ENCODE measurements at places on chromosomes 16 and 17. TPM values are rescaled to one million over a fixed set of nuclear protein-coding genes. Genes with fewer than 3 reads are reported as not detected.

DNA sequence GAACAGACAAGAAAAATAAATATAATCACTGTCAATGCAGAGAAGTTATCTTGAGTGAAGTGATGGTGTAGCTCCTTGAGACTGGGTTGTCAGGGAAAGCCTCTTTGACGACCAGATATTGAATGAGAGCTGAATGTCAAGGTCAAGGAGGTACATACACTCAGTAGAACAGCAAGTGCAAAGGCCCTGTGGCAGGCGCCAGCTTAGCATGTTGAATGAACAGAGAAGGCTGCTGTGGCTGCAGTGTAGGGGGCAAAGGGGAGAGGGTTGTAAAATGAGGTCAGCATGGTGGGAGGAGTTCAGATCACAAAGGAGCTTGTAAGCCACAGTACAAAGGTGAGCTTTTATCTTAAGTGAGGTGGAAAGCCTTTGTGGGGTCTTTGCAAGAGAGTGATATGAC lies 111.5 kb downstream of the ZFHX3 start:
- DNase-seq = no peak

GRCh38 chr17:79041723-79042420 lies 17.9 kb downstream of the C1QTNF1 start:
- DNase-seq = no peak

The C17orf50 gene
- not detected for total RNA-seq

The KRT32 gene
- 0.72 TPM for total RNA-seq

The HEATR9 gene
- total RNA-seq = not detected

DNA sequence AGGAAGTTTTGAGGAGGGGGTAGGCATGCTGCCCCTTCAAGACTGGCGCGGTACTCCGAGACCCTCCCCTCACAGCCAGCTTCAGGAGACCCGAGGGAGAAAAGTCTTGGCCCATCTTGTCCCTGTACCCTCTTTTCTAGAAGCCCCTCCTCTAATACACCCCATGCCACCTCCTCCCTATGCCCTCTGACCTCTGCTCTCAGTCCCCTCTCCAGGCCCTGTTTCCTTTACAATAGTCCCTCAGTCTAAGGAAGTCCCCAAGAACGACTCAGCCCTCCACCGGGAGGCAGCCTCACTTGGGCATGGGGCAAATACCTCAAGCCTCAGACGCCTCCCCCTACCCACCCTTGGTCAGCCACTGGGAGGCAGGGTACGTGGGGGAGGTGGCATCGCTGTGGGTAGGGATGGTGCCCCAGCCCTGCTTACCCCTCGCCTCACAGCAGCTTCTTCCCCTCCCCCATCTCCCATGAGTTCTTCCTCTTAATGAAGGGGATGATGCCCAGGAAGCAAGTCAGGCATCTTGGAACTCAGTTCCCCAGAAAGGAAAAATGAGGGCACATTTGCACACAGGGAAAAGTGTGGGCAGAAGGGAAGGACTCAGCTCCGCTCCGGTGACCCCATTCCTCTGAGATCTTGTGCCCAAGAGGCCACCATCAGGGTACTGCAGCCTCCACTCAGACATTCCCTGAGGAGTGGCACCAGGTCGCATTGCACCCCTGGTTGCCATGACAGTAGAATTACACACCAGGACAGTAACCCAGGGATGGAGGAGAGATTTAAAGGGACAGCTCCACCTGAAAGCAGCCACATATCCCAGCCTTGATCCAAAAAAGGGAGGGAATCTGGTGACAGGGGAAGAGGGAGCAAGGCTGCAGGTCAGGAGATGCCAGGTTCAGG lies 6.2 kb downstream of the MPP2 start:
- DNase-seq = no peak

- no peak for DNase-seq
Observed at GRCh38 chr17:79802736-79803420, 6.0 kb upstream of the CBX8 start.

DNA sequence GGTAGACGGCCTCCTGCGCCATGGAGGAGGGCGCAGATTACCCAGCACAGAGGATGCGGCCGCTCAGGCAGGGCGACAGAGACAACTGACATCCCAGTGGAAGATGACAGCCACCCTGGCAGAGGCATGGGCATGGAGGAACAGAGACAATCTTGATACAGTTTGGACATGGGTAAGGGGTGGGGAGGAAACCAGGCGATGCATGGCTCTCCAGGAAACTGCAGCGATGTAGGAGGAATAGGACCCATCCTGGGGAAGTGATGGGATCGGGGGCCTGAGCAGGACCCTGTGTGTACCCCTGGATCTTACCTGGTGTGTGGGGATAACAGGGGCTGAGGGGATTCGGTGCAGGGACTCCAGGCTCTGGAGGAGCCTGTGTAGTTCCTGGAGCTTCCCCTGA lies 4.6 kb downstream of the OSBPL7 start:
- no peak for DNase-seq

The VPS35L gene
- 124 TPM for total RNA-seq

The GUCY2D gene
- not detected for total RNA-seq

GRCh38 chr17:61410141-61411010 lies 10.7 kb downstream of the TBX2 start:
- no peak for DNase-seq

DNA sequence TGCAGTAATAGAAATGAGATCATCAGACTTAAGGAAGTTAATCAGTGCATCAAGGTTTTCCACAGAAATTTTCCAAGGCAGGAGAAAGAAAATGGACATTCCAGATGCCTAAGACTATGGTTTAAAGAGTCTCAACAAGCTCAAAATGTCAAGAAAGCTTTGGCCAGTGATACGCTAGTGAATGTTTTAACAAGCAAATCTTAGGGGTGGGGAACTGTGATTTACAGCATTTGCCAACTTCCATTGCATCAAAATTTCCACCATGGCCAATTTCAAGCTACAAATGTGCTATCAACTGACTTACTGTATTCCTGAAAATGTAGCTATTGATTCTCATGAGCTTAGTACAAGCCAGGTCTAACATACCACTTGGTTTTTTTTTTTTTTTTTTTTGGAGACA lies 82.4 kb upstream of the CLEC3A start:
- DNase-seq = no peak

GRCh38 chr17:5526821-5527598 lies 40.6 kb downstream of the MIS12 start:
- peak; percentile 84 for DNase-seq

DNA sequence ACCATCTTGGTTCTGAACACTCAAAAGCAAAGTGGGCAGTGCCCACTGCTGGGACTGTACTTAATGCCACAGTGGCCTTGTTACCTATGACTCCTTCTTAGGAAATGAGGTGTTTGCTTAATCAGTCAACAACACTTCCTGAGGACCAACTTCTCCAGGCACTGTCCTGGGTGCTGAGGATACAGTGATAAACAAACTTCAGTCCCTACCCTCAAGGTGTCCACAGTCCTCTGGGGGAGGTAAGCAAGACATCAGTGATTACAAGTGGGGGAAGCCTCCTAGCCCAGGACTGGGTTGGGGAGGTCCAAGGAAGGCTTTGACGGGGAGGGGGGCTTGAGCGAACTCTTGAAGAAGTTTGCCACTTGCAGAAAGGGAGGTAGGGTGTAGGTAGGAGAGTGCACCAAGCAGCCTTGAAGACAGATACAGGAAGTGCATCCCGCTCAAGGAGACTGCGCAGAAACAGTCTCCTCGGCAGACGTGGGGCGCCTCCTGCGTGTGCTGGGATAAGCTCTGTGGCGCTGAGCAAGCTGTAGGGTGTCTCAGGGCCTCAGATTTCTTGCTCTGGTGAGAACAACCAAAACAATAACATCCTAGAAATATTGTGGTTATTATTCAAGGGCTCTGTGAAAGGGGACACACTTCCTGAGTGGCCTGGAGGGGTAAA lies 2.6 kb upstream of the ABCC3 start:
- DNase-seq = no peak

DNA sequence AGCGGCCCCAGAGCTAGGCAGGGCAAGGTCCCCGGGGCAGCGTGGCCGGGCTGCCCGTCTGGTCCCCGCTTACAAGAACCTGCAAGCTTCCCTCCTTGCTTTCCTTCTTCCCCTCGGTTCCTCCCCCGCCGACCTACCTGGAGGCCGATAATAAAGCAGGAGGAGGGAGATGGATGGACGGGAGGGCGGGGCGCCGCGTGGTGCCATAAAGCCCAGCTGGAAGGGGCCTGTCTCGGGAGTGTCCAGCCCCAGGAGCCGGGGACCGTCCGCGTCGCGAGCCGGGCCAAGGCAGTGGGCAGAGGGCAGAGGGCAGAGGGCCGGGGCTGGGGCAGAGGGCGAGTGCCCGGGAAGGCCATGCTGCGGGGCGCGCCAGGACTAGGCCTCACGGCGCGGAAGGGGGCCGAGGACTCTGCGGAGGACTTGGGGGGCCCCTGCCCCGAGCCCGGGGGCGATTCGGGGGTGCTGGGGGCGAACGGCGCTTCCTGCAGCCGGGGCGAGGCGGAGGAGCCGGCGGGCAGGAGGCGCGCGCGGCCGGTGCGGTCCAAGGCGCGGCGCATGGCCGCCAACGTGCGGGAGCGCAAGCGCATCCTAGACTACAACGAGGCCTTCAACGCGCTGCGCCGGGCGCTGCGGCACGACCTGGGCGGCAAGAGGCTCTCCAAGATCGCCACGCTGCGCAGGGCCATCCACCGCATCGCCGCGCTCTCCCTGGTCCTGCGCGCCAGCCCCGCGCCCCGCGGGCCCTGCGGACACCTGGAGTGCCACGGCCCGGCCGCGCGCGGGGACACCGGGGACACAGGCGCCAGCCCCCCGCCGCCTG lies at the start of gene BHLHA9:
BHLHA9 (plus strand) TSS at position 235 of the 820 bp plus-strand sequence; CDS start at position 355, 120 bp downstream.
- no peak for DNase-seq

DNA sequence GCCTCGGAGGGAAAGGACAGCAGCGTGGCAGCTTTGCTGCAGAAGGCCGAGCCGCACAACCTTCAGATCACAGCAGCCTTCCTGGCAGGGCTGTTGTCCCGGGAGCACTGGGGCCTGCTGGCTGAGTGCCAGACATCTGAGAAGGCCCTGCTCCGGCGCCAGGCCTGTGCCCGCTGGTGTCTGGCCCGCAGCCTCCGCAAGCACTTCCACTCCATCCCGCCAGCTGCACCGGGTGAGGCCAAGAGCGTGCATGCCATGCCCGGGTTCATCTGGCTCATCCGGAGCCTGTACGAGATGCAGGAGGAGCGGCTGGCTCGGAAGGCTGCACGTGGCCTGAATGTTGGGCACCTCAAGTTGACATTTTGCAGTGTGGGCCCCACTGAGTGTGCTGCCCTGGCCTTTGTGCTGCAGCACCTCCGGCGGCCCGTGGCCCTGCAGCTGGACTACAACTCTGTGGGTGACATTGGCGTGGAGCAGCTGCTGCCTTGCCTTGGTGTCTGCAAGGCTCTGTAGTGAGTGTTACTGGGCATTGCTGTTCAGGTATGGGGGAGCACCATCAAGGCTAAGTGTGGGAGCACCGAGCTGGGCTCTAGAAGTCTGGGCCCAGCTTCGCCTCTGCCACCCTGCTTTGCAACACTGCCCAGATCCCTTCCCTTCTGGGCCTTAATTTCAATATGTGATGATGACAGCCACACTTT lies 18.6 kb downstream of the NOD2 start:
- DNase-seq = no peak

The NR1D1 gene
- 8.8 TPM for total RNA-seq

DNA sequence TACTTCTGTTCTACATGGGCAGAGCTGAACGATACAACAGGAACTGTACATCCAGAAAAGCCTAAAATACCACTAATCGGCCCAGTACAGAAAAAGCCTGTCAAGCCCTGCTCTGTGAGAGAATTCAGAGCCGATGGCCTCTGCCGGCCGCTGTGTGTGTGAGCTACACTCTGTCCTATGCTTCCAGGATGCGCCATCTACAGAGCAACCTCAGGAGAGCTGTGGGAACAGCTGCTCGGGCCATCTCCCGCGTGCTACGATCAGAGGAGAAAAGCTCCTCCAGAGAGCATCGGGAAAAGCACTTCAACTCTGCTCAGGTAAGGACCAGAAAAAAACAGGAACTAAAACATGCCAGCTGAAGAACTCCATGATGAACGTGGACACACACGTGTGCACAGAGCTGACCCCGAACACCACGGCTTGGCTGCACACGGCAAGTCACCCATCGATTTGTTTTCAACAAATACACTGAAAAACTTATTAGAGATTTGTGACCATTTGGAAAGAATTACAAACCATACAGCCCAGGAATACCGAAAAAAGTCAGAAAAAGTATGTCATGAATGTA lies 115.9 kb downstream of the ANKRD11 start:
- no peak for DNase-seq

DNA sequence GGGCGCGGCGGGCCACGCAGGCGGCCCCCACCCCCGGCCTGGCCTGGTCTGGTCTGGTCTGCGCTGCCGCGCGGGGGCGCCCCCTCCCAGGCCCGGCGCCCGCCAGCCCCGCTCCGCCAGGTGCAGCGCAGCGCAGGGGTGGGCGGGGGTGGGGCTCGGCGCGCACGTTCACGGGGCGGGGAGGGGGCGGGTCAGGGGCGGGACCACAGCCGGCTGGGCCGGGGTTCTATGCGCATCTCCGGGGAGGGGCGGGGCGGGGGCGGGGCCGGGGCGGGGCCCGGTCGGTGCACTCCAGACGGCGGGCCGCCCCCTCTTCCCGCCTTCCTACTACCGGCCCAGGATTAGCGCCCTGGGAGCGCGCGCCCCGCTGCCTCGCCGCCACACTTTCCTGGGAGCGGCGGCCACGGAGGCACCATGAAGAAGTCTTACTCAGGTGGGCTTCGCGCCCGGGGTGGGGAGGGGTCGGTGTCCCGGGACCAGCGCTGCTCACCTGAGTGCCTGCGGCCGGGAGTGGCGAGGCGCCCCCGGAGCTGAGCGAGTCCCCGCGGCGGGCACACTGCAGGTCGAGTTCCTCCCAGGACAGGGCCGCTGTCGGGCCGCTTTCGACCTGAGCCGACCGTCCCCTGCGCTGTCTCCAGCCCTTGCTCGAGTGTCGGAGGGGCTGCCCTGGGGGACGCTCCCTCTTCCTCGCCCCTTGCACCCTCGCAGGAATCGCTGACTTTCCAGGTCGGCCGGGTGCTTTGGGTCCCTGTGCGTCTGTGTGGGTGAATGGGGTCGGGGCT lies 140.5 kb downstream of the SEC14L1 start:
- DNase-seq = no peak

DNA sequence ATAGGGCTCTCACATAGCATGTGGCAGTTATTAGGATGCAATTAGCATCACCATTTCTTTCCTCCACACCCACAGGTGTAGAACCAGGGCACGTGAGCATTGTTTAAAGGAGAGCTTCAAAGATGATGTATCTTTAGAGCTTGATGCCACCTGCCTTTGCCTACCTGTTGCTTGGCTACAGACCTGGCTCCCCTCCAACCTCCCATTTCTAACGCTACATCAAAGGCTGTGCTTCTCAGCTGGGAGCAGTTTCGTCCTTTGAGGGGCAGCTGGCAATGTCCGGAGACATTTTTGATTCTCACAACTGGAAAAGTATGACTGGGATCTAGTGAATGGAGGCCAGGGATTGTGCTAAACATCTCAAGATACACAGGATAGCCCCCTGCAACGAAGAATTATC lies 78.5 kb upstream of the CLEC3A start:
- DNase-seq = no peak

The GLP2R gene
- total RNA-seq = 0.08 TPM

DNA sequence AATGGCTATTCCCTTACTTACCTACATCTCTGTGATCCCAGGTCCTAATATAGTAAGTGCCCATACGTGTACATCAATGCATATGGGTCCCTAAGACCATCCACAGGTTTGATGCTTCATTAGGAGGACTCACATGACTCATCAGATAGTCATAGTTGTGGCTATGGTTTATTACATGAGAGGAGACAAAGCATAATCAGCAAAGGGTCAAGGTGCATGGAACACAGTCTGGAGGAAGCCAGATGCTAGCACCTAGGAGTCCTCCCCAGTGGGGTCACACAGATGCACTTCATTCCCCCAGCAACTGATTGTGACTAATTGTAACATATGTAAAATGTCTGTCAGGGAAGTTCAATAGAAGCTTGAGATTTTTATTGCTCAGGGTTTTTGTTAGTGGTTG lies 42.8 kb downstream of the PHKB start:
- no peak for DNase-seq

- no peak for DNase-seq
Observed at GRCh38 chr17:76438906-76439305, 14.0 kb downstream of the UBE2O start.

Measured in Panc1 (cell line).